ENCODE measurements at places on chromosomes 5 and 9. TPM values are rescaled to one million over a fixed set of nuclear protein-coding genes. Genes with fewer than 3 reads are reported as not detected.

The ZER1 gene
- polyA plus RNA-seq: 26.7 TPM

The OBP2B gene
- polyA plus RNA-seq: not detected

The EGFLAM gene
- polyA plus RNA-seq: 6.5 TPM

The SLC36A2 gene
- polyA plus RNA-seq: 0.18 TPM

The GLRA1 gene
- 0.08 TPM for polyA plus RNA-seq

The PCDHA8 gene
- polyA plus RNA-seq: 0.05 TPM

The OR1N2 gene
- not detected for polyA plus RNA-seq

The SLC46A2 gene
- polyA plus RNA-seq: 0.26 TPM

The LHFPL2 gene
- polyA plus RNA-seq: 45.1 TPM

The PKD2L2 gene
- 0.43 TPM for polyA plus RNA-seq
